ENCODE measurements at places on chromosomes 3 and 15.

- no peak for ATAC-seq
These were observed 1.2 kb downstream of the SH3BP5 start for GRCh38 chr3:15331072-15331605.

- no peak for ATAC-seq
These were observed 1.7 kb upstream of the DNAJC17 start for GRCh38 chr15:40808861-40809450.

DNA sequence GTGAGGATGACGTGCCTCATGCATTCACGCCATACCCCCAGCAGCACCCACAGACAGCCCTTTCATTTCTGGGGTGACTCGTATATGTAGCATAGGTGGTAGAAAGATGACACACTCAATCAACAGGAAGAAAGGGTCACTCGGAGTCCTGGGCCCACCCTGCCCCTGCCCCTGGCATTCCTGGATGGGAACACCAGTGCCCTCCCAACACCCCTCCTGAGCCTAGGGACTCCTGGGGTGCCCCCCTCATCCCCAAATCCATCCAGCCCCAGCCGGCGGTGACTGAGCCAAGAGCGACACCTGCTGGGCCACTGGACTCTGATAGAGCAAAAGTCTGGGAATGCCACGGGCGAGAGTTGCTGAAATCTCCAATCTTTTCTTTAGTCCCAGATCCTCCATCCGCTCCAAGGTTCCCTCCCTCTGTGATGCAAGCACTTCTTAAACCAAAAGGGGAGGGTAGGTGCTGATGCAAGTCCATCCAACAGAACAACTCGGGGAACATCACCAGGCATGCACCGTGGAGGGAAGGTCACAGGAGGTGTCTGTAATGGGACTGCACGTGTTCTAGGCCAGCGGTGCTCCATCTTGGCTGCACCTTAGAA is 31.1 kb downstream of the ACAN start:
- ATAC-seq = peak; percentile 45

GRCh38 chr3:65888980-65889706 is 149.6 kb downstream of the MAGI1 start:
- peak; percentile 90 for ATAC-seq

GRCh38 chr3:129233538-129233937 is 15.9 kb upstream of the COPG1 start:
- peak; percentile 29 for ATAC-seq

- peak; percentile 21 for ATAC-seq
These were observed 891 bp upstream of the DMXL2 start for GRCh38 chr15:51623386-51623938.

GRCh38 chr3:186237915-186238314 is 124.1 kb downstream of the DGKG start:
- ATAC-seq = no peak

DNA sequence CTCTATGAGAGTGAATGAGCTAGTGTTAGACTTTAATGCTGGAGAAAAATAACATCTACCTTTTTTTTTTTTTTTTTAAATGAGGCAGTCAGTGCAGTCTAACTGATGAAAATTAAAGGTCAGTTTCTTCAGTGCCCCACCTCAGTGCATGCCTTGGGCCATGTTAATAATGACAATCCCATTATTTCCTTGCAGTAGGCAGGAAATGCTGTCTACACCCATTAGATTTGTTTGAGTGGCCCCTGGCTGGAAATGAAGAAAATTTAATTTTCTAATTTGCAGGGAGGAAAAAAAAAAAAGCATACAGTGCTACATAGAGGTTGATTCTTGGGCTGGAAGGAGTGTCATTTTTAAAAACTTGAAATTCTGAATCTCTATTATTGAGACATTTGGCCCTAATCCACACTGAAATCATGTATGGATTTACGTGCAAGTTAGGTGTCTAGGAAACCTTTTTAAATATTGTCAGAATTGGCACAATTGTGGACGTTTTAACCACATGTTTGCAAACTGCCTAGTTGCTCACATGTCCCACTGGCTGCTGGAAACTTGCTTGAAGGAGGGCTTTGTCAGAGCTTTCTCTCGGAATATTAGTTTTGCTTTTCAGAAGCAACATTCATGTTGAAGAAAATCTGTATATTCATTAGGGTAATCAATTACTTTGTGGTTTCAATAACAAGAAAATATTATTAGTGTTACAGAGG is 18.4 kb downstream of the FNDC3B start:
- no peak for ATAC-seq

- ATAC-seq = no peak
These were observed 166.2 kb upstream of the NSMCE3 start for GRCh38 chr15:29435811-29436210.

GRCh38 chr3:120682095-120682681 is at the start of gene HGD:
TSS of gene HGD (minus strand) at chr3:120682239. CDS start at chr3:120682111, 128 bp downstream.
- no peak for ATAC-seq

GRCh38 chr3:14990780-14991148 is 43.4 kb downstream of the NR2C2 start:
- no peak for ATAC-seq

DNA sequence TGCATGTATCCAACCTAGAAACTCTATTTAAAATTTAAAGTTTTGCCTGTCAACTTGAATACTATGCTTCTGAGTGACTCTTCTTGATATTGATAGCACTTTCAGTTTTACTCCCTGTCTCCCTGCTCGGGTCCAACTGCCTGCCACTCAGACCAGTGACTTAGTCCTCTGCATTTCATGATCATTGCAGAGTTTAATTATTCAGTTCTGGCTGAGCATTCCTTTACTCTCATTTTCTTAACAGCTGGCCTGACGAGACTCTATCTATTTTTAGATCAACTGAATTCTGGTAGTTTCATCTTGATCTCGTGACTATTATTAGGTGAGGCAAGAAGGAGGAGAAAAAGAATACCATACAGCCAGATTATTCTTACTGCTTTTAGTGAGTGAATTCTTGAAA is 617.4 kb downstream of the SI start:
- ATAC-seq = no peak

DNA sequence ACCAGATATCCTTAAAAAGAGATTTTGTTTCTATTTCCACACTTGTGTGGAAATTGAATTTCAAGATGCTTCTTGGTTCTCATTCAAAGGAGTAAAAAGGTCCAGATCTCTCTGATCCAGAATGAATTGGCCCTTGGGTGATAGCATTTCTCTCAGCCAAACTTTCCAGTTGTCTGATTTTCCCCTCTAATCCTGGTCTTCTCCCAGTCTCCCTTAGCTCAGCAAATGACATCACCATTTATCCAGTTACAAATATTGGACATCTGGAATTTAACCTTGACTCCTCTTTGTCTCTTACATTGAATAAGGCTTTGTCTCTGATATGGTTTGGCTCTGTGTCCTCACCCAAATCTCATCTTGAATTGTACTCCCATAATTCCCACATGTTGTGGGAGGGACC is 10.2 kb upstream of the FGF7 start:
- ATAC-seq = no peak

GRCh38 chr3:129548104-129548965 is 5.4 kb downstream of the H1-8 start:
- no peak for ATAC-seq

DNA sequence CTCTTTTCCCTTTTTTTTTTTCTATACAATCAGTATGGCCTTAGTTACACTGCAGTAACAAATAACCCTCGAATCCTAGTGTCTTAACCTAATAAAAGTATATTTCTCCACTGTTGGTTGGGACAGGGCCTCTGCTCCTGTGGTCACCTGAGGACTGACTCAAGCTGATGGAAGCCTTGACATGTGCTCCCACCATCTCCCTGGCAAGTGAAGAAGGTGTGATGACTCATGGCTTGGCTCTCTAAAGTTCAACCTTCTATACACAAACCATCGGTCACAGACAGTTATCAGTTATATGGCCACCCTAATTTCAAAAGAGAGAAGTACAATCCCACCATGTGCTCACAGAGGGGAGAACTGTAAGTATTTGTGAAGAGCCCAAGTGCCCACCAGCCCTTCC is 65.8 kb upstream of the CACNA2D3 start:
- ATAC-seq = no peak

GRCh38 chr3:127000119-127000518 is 17.2 kb downstream of the PLXNA1 start:
- no peak for ATAC-seq

- ATAC-seq = peak; percentile 54
These were observed 15.8 kb downstream of the SLC9A9 start for GRCh38 chr3:143832433-143832832.

- no peak for ATAC-seq
These were observed 7.3 kb downstream of the NGLY1 start for GRCh38 chr3:25775936-25776335.

DNA sequence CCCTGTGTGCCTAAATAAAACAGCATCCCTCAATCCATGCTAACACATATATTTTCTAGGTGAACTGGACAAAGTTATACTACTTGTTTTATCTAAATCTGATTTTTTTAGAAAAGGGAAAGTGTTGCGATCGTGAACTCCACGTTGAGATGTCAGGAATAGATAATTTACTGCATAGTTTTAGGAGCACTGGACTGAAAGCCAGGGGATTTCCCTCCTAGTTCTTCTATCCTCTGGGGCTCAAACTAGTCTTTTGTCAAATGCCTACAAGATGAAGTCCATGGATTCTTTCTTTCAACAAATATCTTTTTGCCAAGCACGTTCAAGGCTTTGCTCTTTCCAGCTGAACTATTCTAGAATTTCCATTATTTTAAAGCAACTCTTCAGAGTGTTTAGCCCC is 617 bp upstream of the HPS3 start:
- no peak for ATAC-seq

DNA sequence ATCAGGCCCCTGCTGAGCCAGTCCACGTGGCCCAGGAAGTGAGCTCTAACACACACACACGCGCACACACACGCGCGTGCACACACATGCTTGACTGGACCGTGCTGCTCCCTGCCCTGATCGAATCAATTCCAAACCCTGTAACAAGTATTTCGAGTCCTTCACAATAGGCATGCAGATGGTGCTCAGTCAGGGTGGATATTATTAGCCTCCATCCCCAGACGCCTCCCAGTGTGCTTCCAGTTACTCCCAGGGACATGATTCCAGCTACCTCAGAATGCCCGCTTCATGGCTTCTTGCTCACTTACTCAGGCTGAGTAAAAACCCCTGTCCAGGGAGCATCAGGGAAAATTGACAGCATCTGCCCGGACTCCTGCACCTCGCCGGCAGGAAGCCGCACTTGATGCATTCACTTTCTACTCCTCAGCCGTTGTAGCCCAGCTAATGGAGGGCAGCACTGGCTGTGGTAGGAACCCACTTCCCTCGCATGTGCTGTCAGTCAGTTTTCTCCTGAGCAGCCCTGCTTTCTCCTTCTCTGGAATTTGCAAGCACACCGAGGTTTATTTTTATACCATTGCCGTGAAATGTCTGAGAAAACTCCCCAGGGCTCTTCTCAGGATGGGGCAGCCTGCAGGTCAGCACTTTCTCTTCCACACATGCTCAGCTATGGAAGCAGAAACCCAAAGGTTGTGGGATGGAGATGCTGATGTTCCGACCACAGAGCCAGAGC is 126.1 kb upstream of the ABHD17C start:
- peak; percentile 6 for ATAC-seq

DNA sequence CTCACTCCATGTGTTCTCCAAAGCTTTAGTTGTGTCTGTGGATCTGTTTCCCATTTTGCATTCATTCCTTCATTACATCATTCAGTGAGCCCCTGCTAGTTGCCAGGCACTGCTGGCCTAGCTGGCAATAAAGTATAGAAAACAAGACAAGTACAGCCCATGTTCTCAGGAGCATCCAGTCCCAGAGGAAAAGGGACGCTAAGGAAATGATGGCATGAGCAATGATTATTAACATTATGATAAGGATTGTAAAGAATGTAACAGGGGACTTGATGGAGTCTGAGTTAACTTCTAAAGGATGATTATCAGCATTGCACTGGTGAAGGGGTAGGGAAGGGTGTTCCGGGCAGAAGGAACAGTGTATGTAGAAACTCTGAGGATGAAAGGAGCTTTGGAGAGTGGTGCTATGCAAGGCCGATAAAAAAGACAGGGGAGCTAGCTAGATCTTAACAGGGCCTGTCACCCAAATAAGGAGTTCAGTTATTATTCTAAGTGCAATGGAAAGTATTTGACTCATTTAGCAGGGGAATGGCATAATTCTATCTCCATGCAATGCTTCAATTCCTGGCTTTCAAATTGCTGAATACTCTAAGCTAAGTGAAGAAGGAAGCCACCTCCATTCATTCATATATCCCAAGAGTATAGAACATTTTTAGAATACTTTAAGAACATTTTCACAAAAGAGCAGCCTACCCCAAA is 258.2 kb upstream of the STT3B start:
- no peak for ATAC-seq

- no peak for ATAC-seq
These were observed 4.1 kb downstream of the ASB14 start for GRCh38 chr3:57288403-57288802.

DNA sequence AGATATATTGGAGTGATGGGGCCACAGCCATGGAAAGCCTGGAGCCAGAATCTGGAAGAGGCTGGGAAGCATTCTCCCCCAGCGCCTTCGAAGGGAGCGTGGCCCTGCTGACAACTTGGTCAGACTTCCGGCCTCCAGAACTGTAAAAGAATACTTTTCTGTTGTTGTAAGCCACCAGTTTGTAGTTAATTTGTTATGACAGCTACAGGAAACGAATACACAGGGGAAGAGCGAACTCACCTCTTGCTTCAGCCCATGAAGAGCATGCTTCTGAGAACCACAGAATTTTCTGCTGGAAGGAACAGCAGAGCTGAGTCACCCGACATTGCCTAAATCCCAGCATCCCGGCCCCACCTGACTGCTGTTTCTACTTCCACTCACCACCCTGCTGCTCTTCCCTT is 501.7 kb downstream of the SHQ1 start:
- ATAC-seq = peak; percentile 76

DNA sequence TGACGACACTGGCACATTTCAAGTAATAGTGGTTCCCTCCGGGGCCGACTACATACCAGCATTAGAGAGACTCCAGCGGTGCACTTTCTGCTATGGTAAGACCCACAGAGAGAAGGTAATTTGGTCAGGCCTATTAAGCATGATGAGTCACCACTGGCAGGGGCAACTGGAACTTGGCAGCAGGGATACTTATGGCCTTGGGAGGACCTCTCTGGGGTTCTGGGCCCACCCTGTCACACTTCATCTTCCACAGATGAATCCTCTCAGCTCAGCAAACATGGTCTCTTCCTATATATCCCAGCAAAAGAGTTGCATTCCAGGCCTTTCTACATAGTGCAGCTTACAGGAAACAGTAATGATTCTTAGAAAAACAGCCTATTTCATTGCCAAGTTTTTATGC is 88.0 kb downstream of the PIK3R4 start:
- no peak for ATAC-seq
